T follicular helper cell (primary cell): ENCODE measurements at places on chromosomes 3 and 15.

DNA sequence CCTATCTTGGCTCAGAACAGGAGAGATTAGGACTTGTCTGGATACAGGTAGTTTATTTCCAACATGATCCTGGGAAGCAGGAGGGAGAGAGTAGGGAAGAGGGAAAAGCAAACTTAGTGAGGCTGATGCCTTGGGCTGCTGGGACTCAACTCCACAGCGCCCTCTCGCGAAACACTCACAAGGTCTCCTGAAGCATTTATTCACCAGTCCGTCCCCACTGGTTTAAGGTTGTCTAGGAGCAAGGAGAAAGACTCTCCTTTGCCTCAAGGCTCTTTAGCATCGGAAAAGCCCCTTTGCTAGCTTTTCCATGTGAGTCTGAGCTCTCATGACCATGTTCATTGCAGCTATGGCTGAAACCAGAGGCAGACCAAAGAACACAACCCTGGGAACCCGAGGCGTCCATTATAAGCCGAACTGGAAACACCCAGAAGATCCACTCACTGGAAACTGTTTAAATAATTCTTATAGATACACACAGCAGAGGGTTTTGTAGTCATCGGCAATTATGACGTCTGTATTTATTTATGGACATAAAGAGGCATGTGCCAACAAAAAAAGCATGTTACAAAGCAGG lies 244.5 kb downstream of the CD47 start:
- DNase-seq: no peak

GRCh38 chr3:51353691-51354090 lies 31.4 kb upstream of the MANF start:
- no peak for DNase-seq

GRCh38 chr3:45803252-45803935 lies 7.1 kb upstream of the SLC6A20 start:
- DNase-seq: no peak

GRCh38 chr3:133192363-133192945 lies 154.3 kb downstream of the TMEM108 start:
- no peak for DNase-seq

- DNase-seq: no peak
Observed at GRCh38 chr15:48710952-48711495, 65.5 kb upstream of the FBN1 start.

- no peak for DNase-seq
Observed at GRCh38 chr3:21754839-21755238, 3.8 kb upstream of the ZNF385D start.
